Immature natural killer cell (primary cell): ENCODE measurements at places on chromosomes 12 and 14.

GRCh38 chr12:30187426-30187825 is 403.7 kb upstream of the TMTC1 start:
- DNase-seq: no peak

- DNase-seq: no peak
Observed at GRCh38 chr12:45285717-45286116, 69.8 kb downstream of the ANO6 start.

DNA sequence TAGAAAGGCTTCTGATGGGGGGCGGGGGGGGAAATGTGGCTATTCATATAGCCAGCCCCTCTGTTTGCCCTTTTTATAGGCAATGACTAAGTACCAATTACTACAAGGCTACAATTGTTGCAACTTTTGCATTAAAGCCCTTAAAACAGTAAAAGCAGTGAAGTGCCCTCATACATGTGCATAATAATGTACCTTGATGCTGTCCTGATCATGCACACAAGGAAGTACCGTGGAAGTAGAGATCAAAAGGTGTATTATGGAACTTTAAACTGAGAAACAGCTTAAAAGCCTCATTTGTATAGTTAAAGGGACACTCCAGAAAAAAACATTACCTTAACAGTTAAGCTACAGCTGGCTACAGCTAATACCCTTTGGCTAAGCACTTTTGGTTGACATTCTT is 111.8 kb downstream of the PLEKHG7 start:
- no peak for DNase-seq

DNA sequence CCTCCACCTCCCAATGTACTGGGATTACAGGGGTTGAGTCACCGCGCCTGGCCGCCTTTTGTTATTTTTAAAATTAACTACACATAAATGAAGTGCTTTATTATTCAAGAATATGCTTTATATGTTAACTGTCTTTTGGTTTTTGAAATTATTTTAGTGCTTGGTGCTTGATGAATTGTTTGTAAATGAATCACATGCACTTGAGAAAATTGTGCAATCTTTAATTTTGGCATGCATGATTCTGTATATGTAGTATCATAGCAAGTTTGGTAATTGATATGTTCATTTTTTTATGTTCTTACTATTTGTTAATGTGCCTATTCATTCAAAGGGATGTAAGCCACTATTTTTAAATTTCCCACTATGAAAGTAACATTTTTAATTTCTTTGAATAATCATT is 440.9 kb downstream of the NAV3 start:
- no peak for DNase-seq

DNA sequence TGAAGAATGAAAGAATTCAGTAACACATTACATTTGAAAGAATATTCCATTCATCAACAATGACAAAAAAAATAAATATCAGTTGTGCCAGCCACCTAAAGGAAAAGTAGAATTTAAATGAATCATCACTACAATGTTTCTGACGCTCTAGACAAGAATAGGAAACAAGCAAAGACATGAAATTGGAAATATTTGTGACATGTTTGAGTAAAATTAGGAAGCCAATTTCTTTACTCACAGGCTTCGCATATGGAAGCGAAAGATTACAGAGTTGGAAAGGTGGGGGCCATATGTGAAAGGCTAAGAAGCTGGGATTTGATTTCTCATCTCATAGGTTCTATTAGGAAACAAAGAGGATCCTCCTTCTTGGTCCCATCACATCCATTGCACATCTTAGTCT is 279.0 kb downstream of the IPO8 start:
- no peak for DNase-seq

DNA sequence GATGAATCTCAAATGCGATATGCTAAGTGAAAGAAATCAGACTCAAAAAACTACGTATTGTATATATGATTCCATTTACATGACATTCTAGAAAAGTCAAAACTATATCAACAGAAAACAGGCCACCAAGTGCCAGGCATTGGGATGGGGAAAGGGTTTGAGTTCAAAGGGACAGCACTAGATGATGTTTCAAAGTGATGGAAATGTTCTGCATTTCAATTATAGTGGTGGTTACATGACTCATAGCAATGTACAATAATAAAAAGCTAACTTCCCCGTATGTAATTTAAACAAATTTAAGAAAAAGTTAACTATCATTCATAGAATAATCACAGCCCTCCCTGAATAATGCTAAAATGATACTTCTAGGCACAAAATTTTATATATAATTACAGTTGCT is 13.5 kb downstream of the HECTD1 start:
- DNase-seq: no peak

DNA sequence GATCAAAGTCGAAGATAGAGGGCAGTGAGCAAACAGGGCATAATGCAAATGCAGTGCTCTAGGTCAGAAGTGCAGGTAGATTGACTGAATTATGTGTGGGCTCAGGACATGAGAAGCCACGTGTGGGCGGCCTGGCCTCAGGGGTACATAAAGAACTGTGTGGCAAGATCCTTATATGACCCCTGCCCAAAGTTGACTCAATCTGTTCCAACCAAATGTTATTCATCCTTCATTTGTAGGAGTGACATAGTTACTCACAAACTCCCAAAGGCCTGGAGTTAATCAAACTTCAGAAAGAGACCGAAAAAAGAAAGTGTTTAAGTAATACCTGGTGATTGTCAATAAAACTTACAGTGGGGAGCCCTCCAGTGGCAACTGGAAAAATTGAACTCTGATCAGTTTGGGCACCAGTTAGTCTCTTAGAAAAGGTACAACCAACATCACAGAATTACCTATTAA is 150.4 kb upstream of the FAR2 start:
- no peak for DNase-seq
